ENCODE measurements at places on chromosomes 16 and 17.

DNA sequence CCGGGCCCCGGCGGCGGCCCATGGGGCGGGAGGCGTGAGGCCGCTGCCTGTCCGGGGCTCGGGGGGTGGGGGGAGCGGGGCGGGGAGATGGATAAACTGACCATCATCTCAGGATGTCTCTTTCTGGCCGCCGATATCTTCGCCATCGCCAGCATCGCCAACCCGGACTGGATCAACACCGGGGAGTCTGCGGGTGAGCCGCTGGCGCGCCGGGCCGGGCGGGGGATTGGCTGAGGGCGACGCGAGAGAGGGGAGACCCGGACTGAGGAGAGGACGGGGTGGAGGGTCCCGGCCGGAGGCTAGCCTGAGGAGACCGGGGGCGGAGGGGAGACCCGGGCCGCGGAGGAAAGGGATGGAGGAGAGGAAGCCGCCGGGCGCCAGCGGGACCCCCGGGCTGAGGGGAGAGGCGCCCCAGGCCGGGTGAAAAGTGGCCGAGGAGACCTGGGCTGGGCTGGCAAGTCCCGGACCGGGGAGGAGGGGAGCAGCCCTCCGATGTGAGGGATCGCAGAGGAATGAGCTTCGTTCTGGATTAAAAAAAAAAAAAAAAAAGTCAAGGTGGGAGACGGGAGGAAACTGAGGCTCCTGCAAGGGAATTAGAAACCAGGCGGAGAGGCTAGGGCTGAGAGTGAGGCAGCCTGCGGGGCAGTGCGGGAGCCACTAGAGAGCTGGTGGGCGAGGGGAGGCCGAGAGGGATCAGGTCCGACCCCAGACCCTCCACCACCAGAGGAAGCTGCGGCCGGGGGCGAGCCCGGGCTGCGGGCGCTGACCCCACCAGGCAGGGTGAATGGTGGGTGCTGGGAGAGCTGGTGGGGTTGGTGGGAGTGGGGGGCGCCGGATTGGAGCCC is 526 bp downstream of the MOSMO start:
- no peak for DNase-seq

- DNase-seq: no peak
Observed at GRCh38 chr17:509316-509715, 156.7 kb upstream of the RPH3AL start.

DNA sequence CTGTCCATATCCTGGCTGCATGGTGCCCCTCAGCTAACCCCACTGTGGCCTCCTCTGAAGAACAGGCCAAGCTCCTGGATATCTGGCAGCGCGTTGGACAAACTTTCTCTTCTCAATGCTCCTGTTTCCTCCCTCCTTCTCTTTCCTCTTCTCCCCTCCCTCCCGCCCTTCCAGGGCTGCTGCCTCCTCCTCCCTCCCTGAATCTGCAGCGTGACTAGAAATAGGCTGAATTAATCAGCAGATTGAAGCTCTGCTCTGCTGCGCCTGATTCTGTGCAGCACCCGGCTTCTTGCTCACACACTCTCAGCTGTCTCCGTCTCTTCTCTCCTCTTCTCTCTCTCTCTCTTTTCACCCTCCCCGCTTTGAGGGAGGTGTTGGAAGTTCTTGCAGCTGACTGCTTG is 19.8 kb downstream of the TMEM94 start:
- no peak for DNase-seq

DNA sequence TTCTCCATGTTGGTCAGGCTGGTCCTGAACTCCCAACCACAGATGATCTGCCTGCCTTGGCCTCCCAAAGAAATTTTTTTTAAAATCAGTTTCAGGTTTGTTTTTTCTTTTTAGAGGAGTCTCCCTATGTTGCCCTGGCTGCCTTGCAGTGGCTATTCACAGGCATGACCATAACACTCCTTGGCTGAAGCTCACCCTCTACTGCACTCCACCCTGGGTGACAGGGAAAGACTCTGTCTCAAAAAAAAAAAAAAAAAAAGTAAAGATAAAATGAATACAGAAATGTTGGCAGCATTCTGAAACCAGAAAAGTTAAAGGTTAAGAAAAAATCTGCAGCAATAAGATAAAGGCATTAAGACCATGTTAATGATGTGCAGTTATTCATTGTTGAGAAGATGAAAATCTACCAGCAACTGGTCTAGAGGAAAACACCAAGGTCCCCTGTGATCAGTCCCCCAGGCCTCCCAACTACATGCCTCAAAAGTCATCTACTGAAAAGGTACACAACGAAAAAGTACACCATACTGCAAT is 15.1 kb downstream of the YWHAE start:
- DNase-seq: no peak

- DNase-seq: no peak
Observed at GRCh38 chr16:25443994-25444393, 186.3 kb upstream of the ZKSCAN2 start.

- no peak for DNase-seq
Observed at GRCh38 chr17:17603178-17603894, 11.8 kb upstream of the PEMT start.

- DNase-seq: no peak
Observed at GRCh38 chr16:65120461-65120830, 1.4 kb downstream of the CDH11 start.

DNA sequence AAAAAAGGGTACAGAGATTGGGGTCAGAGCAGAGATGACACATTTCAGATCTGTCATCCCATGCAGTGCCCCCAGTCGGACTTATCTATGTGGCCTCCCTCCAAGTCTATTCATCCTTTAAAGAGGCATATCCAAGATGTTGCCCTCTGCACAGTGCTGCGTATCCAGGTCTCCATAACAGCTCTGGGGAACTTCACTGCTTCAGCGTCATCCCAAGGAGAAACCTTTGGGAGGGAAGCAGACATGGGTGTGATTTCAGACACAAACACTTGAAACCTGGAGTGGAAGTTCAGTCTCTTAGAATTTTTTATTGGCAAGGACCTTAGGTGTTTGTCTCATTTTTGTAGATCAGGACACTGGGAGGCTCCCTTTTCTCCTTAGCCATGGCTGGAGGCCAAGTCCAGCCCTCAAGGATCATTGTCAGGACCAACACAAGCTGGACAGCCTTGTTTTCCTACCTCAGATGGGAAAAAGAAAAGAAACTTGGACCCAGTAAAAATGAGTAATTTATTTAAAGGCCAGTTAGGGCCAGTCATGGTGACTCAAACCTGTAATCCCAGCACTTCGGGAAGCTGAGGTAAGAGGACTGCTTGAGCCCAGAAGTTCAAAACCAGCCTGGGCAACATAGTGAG is 23.9 kb upstream of the NLK start:
- no peak for DNase-seq

DNA sequence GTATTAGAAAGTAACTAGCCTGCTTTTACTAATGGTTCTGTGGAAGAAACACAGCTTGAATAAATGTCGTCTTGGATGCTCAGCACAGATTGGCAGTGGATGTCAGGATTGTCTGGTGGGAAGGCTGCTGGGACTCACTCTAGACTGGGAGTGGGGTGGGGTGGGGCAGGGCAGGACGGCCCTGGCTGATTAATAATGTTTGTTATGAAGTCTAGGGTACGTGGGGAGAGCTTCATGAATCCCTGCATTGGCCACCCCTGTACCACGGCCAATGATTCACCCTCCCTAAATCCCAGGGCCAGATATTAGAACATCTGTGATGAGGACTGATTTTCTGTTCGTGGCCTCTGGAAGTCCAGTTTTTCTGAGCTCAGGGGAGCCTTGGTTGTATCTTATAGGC is 421.0 kb downstream of the WWOX start:
- DNase-seq: no peak

DNA sequence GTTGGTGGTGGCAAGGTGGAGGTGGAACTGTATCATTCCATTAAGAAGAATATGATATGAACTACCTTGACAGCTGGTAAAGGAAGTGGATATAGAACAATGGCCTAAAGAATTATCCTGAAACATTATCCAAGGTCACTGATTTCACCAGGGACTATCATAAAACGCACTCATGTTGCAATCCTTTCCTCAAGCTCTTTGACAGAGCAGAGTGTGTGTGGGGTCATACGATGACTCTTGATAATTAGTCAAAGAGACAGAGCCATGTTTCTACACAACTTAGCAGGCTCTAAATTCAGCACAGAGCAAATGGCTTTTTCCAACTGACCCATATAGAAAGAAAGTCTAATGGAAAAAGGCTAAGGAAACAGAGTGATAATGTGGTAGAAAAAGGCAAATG is 126.4 kb upstream of the ANKFN1 start:
- DNase-seq: no peak

DNA sequence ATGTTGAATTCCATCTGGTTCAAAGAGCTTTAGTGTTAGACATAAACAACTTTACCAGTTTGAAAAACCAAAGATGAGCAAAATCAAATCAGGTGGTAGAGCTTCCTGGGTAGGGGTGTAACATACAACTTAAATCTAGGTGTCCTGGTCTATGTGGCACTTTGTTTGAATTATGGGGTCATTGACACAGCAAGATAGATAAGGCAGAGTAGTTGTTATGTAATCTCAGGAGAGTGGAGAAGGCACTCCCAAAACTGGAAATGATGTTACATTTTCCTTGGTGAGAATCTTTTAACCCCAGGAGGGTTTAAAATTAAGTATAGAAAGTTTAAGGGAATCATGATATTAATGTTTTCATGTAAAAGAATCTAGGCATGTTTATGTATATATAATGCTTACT is 31.9 kb downstream of the CCDC42 start:
- DNase-seq: no peak

- DNase-seq: no peak
Observed at GRCh38 chr17:68706356-68706920, 105.3 kb upstream of the FAM20A start.

DNA sequence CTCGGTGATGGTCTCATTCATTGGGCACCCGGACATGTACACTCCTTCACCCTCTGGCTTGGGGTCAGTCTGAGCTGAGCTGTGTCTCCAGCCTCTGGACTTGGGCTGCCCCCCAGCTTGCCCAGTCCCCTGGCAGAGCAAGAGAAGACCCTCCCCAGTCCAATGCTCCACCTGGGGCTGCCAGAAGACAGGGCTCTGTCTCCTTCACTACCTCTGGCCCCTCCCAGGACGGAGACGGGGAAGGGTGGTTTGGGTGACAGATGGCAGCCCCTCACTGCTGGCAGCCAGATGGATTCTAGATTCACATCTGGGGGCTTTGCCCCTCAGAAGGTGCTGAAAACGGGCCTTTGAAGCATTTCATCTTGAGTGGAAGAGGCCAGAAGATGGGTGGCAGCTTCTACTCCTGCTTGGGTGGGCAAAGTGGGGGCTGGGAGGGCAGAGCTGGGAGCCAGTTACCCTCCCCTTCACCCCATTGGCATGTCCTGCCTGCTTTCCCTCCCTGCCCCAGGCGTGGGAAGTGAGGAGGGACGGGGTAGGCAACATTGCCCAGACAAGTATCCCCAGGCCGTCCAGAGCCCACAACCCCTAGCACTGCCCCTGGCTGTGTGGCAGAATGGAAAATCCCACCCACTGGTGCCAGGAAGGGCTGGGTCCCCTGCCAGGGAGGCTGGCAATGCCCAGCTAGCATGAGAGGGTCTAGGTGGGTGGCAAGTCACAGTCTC is 13.9 kb downstream of the NGFR start:
- no peak for DNase-seq

GRCh38 chr17:27630607-27631410 is at the start of gene LGALS9:
Gene LGALS9, plus strand, starts transcription at chr17:27631188. Its CDS starts 78 bp downstream, at chr17:27631266.
- DNase-seq: peak; percentile 28

DNA sequence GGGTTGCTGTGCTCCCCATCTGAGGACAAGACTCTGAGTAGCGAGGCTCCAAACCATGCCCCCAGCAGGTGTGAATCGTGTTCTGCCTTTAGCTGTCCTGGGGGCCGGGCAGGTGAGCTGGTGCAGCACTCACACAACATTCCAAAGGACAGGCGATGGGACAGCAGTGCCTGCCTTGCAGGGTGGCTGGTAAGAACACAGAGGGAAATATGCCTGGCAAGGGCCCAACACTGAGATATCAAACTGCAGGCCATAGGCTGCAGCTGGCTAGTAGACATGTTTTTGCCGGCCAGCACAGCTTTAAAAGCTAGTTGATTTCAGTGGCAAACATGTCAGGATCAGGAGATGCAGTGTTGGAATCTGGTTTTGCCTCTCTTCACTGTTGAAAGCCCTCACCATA is 23.6 kb downstream of the CLEC16A start:
- DNase-seq: no peak

DNA sequence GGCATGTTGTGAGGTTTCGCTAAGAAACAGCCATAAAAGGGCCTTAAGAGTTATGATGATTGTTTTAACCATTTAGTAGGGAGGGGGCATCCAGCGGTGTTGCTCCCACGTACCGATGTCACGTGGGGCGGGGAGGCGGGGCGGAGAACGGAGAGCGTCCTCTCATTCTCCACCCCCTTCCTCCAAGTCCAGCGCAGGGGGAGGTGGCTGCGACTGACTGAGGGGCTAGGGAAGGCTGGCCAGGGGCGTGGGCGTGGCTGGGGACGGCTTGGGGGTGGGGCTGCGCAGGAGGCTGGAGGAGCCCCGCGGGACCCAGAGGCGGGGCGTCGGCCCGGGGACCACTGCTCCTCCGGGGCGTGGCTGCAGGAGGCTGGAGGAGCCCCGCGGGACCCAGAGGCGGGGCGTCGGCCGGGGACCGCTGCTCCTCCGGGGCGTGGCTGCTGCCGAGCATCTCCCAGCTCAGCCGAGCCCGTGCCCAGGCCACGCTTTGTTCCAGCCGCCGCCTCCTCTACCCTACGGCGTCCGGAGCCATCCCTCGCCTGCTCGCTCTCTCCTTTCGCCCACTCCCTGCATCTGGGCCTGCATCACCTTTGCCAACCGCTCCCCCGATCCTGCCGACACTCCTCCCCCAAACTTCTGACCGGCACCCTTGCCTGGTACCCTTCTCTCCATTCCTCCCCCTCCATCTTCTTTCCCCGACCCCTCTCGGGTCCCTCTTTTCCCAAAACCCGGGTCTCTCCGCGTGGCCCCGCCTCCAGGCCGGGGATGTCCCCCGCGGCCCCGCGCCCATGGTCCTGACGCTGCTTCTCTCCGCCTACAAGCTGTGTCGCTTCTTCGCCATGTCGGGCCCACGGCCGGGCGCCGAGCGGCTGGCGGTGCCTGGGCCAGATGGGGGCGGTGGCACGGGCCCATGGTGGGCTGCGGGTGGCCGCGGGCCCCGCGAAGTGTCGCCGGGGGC is at the start of gene SARM1:
Gene SARM1 (plus strand): TSS at position 450 of the 958 bp plus-strand sequence. CDS start 339 bp downstream, at position 789.
- peak; percentile 56 for DNase-seq

DNA sequence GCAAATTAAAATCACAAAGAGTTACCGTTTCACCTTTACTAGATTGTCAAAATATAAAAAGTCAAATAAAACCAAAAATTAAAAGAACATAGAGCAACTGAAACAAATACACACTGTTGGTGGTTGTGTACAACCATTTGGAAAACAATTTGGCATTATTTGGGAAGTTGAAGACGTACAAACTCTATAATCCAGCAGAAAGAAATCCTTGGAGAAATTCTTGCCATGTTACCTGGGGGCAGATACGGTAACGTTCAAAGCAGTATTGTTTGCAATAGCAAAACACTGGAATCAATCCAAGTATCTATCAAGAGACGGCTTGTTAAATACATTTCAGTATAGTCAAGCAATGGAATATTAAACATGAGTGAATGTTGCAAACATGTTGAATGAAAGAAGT is 56.7 kb downstream of the TBX4 start:
- no peak for DNase-seq
